ENCODE measurements at places on chromosomes 1 and 21.

DNA sequence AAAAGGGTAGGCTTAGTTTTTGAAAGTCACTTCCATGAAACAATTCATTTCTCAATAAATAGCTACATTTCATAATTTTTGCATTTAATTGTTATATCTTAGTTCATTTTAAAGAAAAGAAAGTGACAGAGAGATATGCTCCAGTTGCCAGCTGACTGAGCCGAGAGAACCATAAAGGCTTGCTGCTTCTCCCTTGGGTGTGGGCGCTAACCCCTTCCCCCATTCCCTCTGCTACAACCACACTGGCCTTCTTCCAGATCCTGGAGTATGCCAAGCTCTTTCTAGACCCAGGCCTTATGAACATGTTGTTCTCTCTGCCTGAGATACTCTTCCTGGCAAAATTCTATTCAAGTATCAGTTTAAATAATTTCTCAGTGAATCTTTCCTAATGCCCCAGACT is 12.3 kb downstream of the SORT1 start:
- no peak for DNase-seq

- DNase-seq, result no peak
Measured at GRCh38 chr1:232317350-232317749, 312.6 kb downstream of the SIPA1L2 start.

DNA sequence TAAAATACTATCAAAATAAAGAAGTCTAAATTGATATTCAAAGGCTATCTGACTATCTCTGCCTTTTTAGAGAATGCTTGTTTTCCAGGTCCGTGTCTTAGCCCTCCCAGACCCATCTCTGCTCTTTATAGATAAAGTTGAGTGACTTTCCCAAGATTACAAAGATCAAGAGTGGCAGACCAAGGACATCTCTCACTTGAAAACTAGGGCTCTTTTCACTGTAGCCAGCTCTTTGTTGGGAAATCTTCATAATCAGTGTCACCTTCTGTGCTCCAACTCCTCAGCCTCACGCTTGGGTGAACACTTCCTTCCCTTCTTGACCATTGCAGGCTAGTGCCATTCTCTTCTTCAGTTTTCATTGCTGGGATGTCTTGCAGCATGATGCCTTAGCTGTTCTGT is 211.1 kb downstream of the PBX1 start:
- no peak for DNase-seq

DNA sequence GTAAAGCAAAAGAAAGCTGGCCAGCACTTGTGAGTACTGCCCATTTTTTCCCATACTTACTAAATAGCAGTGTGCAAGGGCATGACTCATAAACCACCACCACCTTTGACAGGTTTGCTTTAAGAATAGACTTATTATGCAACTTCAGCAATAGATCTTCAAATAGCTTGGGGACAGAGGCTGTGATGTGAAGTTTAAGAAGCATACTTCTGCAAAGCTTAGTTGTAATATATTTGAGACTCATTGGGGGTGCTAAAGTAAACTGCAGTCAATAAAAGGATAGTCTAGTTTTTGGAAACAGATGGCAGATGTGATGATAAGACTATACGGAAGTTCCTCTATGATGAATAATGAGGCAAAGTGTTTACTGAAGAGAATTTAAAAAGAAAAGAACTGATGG is 210.0 kb downstream of the PLA2G4A start:
- DNase-seq, result no peak

GRCh38 chr1:225250432-225250831 is 177.4 kb downstream of the LBR start:
- DNase-seq, result peak; percentile 93

DNA sequence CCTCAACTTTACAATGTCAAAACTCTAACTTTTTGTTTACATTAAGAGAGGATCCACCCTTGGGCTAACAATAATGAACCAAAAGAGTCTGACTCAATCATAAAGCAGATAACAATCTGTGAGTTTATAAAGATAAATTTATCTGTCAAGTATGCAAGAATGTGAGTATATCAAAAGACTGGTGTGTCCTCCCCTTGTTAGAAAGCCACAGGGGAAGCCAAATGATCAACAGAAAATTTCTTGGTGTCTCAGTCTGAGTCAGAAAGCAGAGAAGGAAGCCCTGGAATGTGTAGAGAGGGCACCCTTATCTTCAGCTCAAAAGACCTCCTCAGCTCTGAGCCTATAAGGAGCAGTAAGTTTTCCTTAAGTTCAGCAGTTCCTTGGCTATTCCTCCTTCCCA is 13.9 kb upstream of the PDIK1L start:
- no peak for DNase-seq

- peak; percentile 89 for DNase-seq
Measured at GRCh38 chr1:161127649-161128048, 4.8 kb downstream of the DEDD start.

DNA sequence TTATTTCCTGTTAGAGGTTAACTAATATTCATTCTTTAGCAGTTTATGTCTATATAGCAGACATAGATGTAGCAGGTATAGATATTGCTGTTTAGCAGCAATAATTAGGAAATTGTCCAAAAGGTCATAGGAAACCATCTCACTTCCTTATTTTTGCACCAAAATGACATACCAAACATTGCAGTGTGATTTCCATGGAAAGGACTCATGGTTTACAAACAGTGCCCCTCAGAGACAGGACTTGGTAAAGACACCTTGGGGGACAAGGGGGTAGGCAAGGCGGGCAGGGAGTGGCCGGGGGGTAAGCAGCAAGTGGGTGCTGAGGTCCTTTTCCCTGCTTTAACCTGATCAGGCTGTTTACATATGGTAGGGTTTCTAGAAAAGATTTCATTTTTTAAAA is 30.5 kb downstream of the BATF3 start:
- peak; percentile 48 for DNase-seq

GRCh38 chr1:16206547-16207317 is 5.7 kb downstream of the ARHGEF19 start:
- peak; percentile 92 for DNase-seq

GRCh38 chr1:177065430-177065829 is 99.1 kb downstream of the ASTN1 start:
- DNase-seq, result no peak

GRCh38 chr21:32185103-32185502 is 93.7 kb downstream of the MIS18A start:
- DNase-seq, result no peak

GRCh38 chr1:29674627-29675326 is 438.5 kb downstream of the PTPRU start:
- no peak for DNase-seq

DNA sequence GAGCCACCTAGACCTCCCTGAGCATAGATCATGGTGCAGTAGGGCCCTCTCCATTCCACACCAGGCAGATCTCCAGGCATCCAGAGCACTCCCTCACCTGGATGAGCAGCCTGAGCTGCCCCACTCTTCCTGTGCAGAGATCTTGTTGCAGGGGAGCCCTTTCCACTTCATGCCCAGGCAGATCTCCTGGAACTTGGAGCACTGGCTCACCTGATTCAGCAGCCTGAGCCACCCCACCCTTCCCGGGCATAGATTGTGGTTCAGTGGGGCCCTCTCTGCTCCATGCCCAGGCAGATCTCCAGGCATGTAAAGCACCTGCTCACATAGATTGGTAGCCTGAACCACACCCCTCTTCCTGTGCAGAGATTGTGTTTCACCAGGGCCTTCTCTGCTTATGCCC is 78.0 kb downstream of the SEC16B start:
- no peak for DNase-seq

- DNase-seq, result no peak
Measured at GRCh38 chr1:107626073-107626796, 338.7 kb downstream of the VAV3 start.

DNA sequence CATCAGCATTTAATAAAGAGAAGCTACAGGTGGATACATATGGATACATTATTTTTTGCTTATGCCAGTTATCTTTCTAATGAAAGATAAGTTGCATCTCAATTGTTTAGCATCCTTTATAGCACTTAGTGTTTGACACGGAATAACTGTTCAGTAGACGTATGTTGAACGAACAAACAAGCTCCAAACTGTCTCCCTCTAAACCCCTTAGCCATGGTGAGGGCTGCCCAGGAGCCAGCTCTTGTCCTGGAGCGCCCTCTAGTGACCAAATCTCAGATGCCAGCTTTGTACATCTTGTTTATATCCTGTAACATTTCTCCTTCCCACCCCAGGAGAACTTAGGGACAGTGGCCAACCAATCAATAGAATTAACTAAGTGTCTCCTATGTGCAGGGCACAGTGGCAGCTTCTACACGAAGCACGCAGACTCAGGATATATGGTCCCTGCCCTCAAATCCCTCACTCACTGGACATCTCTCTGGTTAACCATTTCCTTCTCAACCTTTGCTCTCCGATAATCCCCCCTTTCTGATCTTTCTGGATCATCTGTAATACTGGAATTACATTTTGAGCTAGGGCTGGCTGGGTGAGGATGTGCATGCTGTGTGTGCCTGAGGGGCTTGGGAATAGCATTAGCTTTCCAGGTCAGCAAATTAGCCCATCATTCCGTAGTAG is 22.9 kb downstream of the KCNA10 start:
- DNase-seq, result peak; percentile 1

DNA sequence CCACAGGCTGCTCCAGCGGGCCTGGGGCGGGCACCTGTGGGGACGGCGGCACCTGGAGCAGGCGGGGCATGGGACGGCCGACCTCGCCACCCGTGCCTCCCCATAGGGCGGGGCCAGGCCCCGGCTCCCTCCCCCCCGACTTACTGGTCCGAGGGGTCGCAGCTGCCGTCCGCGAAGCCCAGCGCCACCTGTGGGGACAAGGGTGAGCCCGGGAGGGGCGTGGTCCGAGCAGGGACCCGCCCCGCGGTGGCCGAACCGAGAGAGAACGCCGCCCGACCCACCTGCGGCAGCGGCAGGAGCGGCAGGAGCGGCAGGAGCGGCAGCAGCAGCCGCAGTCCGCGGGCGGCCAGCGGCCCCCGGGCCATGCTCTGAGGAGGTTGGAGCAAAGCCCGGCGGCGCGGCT is at the start of gene TMEM52:
TMEM52 (minus strand) TSS at position 379 of the 403 bp plus-strand sequence; CDS start at position 365, 14 bp downstream.
- DNase-seq, result no peak

DNA sequence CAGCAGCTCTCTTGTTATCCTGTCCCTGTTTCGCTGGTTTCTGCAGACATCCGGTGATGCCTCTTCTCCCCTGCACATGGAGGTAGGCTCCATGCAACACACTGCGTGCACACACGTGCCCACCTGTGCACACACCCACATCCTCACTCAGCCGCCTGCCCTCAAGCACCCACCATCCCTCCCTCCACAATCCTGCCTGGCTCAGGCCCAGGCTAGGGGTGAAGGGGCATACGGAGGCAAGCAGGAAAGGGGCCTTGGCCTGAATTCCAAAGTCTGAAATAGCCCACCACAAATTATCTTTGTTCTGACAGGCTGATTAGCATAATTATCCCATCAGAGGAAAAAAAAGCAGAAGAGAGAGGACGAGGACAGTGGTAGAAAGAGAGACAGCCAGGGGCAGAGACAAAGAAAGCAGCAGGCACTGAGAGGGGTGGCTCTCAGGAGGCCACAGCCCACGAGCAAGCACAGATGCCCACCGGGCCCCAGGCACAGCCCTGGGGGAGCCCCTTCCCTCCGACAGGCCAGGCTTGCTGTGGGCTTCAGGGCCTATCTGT is 73.2 kb downstream of the GRIK3 start:
- no peak for DNase-seq

GRCh38 chr1:209428241-209428921 is 155.1 kb upstream of the CAMK1G start:
- DNase-seq, result no peak

DNA sequence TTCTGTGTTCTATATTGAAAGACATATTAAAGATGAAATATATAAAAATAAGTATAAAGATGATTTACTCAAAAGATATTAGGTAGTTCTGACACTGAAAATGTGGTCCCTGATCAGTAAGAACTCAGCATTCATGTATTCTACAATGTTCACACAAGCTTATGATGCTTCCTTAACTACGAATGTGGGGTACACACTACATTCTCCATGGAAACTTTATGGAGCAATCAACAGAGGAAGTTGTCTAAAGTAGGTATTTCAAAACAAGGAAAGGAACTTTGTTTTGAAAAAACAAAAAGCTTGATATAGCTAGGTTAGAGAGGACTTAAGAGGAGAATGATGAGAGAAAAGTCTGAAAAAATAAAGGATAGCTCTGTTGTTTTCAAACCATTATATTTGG is 119.7 kb upstream of the RGS18 start:
- no peak for DNase-seq

GRCh38 chr1:195608883-195609282 is 999.4 kb downstream of the KCNT2 start:
- DNase-seq, result no peak

- no peak for DNase-seq
Measured at GRCh38 chr21:42665026-42665425, 11.6 kb downstream of the PDE9A start.

DNA sequence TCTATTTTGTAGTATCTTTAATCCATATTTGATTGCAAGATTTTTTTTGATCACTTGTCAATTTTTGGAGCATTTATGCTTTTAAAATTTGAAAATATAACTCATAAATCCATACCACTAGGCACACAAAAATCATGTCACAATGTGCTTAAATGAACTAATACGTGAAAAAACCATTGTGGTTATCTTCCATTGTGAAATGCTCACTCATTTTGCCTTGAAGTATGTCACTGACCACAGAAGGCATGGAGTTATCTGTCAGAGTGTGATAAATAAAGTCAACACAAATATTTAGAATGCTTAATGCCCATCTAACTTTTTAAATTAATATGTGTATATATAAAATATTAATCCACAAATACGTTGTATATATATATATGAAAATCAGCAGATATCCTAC is 347.2 kb downstream of the PTPRC start:
- DNase-seq, result peak; percentile 35

DNA sequence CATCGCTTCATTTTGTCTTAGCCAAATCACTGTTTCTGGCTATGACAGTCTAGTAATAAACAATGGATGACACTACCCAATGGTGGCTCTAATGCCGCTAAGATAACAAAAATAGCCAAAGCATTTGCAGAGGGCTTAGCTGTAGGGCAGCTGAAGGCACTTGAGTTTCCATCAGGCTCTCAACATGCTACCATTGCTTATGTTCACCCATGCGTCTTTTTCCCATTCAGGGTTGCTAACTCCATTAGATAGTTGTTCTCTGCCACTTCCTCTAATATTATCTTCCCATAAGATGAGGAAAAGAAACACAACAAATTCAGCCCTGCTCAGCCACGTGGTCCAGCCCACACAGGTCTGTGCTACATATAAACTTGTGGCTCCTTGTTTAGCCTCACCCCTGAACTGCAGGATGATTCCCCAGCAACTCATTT is 159.6 kb downstream of the TOMM20 start:
- no peak for DNase-seq

DNA sequence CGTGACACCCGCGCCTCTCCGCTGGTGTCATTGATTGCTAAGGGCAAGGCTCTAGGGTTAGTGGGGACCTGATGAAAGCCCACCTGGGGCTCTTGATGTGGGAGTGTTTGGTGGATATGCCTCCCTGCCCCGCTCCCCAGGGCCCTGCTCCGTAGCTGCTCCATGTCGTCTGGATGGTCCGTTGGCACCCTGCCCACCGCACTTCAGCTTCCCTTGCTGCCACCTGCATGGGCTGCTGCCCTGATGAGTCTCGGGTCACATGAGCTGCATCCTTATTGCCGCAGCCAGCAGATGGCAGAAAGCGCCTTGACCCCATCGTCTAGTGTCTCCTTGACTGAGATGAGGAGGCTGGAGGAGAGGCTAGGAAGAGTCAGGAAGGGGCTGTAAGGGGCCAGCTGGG is 439.4 kb downstream of the CAMTA1 start:
- no peak for DNase-seq

Data from GF-D8 (cell line).